Fibroblast of the aortic adventitia (primary cell): ENCODE measurements at places on chromosomes 7 and 10. TPM values are rescaled to one million over a fixed set of nuclear protein-coding genes. Genes with fewer than 3 reads are reported as not detected.
A peak's percentile ranks its signal among the peaks of the same experiment; 100 is the strongest.

DNA sequence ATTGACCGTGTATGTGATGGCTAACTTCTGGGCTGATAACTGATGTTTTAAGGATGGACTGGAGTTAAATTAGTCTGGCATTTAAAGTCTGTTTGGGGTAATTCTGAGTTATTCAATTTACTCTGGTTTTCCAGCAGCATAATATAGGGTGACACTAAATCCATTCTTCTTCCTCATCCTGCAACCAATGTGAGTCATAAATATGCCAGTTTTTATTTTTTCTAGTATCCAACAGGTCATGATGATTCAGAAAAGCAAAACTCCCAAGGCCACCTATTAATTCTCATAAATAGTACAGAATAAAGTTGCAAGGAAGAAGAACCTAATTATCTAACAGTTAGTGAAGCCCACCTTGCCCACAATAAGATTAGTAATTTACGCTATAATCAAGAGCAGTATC lies 7.5 kb upstream of the EPHB6 start:
- no peak for DNase-seq

- no peak for DNase-seq
Measured at GRCh38 chr7:40640566-40640965, 505.8 kb downstream of the SUGCT start.

GRCh38 chr7:2903682-2904162 lies 59.6 kb upstream of the GNA12 start:
- no peak for DNase-seq

GRCh38 chr10:89029181-89029580 lies 38.6 kb downstream of the FAS start:
- peak; percentile 62 for DNase-seq

DNA sequence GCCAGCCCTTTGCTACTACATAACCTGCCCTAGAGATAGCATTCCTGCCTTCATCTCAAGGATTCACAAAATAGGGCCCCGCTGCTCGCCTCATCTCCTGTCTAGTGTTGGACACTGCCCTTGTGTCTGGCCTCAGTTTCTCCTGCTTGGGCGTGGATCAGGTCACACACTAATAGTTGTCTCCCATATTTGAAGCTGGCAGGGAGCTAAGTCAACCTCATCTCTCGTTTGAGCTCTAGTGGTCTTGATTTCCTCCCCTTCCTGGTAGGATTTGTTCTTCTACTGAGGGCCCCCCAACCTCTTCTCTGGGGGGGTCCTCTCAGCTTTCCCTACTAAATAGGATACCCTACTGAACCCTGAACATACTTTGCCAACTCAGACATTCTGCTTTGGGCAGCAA lies 42.2 kb downstream of the ADCYAP1R1 start:
- DNase-seq, result no peak

DNA sequence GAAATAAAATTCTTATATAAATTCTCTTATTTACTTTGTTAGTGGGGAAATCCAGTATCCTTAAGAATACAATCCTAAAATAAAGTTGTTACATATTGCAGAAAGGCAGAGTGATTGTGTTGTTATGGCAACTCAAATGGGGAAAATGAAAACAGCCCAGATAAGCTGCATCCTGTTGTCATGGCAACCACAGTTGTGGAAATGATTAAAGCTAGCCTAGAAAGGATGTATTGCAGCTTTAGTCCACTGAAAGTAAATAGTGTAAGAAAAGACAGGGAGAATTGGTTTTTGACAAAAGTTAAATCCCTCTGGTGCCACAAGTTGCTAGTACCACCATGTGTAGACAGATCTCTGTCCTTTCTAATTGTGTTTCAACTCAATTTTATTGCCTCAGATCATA lies 43.2 kb downstream of the BTRC start:
- peak; percentile 80 for DNase-seq

- DNase-seq, result no peak
Measured at GRCh38 chr7:70344726-70345125, 746.5 kb downstream of the AUTS2 start.

- DNase-seq, result peak; percentile 13
Measured at GRCh38 chr10:70974351-70974901, 86.1 kb upstream of the PCBD1 start.

DNA sequence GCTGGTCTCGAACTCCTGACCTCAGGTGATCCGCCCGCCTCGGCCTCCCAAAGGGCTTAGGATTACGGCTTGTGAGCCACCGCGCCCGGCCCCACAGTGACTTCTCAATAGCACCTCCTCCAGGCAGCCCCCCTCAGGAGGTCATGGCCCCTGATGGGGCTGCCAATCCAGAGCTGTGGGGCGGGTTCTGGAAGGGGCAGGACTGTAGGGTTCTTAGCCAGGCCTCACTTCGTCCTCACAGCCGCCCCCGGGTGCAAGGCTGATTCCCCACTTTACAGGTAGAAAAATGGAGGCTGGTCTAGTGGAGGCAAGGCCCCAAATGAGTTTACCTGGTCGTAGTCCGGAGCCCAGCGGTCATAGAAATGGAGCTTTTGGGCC lies 638 bp downstream of the METTL27 start:
- no peak for DNase-seq

- DNase-seq, result no peak
Measured at GRCh38 chr7:101210143-101210542, 7.2 kb downstream of the PLOD3 start.

- no peak for DNase-seq
Measured at GRCh38 chr10:95438781-95439180, 122.4 kb downstream of the SORBS1 start.

DNA sequence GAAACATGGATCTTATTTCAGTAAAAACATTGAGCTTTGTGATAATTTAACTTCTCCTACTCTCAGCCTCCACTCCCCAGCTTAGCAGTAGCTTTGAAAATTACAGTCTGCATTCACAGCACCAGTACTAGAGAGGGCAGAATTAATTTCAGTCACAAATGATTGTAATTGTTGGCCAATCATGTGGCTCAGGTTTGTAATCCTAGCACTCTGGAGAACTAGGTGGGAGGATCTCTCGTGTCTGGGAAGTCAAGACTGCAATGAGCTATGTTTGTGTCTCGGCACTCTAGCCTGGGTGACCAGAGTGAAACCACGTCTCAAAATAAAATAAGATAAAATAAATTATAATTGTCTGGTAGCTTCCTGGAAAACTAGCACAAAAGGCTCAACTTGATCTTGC lies 620.9 kb downstream of the TNS3 start:
- no peak for DNase-seq

Gene OR13A1
- not detected in 2 replicates for total RNA-seq

Gene PPP2R2D
- total RNA-seq, result 24.2 and 44.4 TPM in 2 replicates

Gene NUDT1
- total RNA-seq, result 8.3 and 16.3 TPM in 2 replicates

Gene SPDYE1
- total RNA-seq, result not detected in 2 replicates
